GF-D8 (cell line): ENCODE measurements at places on chromosomes 3 and 15.

DNA sequence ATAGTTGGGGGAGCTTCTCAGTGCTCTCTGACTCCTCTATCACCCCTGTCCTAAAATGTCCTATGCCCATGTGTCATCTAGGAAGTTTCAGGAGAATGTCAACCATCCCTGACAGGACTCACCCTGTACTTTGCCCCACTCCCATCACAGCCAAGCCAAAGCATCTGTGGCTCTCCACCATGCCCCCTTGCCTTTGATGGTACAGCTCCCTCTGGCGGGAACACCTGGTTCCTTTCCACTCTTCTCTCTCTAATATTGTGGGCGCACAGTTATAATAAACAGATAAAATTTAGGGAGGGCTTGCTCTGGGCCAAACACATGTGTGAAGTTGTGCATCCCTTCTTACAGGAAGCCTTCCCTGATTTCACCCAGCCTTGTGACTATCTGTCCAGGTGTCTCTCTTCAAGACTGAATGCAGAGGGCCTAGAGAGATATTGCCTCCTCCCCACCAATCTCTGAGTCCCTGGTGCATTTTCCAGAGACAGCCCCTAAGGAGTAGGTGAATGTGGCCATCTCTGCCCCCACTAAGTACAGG, 62.8 kb downstream of the ISG20 start:
- DNase-seq, result no peak

- DNase-seq, result no peak
Measured at GRCh38 chr15:73575636-73576247, 57.4 kb downstream of the NPTN start.

DNA sequence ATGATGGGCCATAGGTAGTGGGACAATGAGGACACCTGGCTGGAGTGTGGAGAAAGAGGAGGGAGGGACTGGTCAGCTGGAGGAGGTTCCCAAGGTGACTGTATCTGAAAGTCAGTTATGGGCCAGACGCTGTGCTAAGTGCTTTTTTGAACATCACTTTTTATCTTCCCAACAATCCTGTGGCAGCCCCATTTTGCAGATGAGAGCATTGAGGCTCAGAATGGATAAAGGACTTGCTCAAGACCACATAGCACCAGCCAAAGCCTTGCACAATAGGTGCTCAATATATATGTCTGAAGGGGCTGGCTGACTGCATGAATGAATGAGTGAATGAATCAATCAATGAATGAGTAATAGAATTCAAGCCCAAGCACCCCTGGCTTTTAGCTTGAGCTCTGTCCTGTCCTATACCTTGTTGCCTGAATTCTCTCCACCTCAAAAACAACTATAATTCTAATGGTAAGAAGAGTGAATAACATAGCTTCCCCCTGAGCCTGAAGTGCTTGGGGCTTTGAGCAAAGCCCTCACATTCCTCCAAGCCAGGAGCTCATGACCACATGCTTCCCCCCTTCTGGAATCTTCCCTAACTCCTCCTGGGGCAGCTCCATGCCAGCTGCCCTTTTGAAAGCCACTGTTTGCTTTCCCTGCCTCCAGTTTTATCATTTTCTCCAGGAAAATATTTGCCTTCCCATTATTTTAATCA, 150.9 kb downstream of the RPLP1 start:
- no peak for DNase-seq

- DNase-seq, result no peak
Measured at GRCh38 chr3:149199474-149199873, 22.2 kb downstream of the CP start.

DNA sequence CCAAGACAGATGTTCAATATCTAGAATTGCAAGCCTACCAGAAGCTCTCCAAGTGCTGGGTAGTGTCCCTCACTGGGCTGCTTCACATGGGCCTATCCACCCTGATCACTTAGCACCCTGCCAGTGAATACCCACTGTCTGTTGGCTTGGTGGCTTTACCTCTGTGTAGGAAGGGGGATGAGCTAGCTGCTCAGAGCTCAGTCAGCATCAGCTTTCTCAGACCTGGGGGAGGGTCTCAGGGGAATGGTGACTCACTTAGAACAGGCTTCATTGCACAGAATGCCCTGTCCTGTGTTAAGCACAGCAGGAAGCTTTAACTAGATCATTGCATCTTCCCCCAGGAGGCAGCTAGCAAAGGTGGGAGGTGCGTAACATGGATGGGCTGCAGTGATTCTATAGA, 209.8 kb downstream of the PDCD6IP start:
- DNase-seq, result no peak

DNA sequence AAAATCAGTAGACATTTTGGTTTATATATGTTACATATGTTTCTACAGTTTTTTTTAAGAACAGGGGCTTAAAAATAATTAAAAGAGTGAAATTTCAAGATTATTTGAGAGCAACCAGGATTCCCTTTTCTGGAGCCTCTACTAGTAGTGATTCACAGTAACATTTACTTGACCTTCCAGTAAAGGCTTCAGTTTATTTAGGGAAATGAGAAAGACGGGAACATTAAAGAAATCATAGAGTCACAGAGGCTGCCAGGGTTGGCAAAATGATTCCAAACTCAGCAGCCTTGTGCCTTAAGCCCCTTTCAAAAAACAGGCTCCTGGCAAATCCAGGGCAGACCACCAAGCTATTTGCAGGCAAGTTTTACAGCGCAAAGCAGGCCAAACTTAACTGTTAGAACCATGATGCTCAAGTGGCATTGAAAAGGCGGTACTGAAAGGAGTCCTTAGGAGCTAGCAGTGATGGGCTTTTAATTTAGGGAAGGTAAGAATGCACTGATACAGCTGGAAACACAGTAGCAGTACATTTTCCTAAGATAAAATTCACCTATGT, 201.1 kb upstream of the ADAMTS9 start:
- no peak for DNase-seq

GRCh38 chr15:49986326-49986725, 132.7 kb downstream of the ATP8B4 start:
- DNase-seq, result no peak

- no peak for DNase-seq
Measured at GRCh38 chr15:78162038-78162437, 12.9 kb downstream of the IDH3A start.

- no peak for DNase-seq
Measured at GRCh38 chr3:183492849-183493179, 62.7 kb downstream of the KLHL6 start.

DNA sequence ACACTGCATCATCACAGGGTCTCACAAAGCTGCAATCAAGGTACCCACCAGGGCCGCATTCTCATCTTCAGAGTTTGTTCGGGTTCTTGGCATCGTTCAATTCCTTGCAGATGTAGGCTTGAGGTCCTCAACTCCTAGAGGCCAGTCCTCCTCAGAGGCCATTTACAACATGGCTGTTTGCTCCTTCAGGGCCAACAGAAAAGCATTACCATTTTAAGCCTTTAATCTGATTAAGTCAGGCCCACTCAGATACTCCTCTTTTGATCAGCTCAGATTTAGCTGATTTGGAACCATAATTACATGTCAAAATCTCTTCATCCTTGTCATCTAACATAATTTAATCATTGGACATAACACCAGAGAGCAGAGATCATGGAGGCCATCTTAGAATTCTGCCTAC, 55.4 kb downstream of the BFSP2 start:
- DNase-seq, result no peak

GRCh38 chr3:184040010-184040409, 8.5 kb downstream of the HTR3D start:
- no peak for DNase-seq

GRCh38 chr3:196596355-196596754, 27.9 kb downstream of the FBXO45 start:
- no peak for DNase-seq

DNA sequence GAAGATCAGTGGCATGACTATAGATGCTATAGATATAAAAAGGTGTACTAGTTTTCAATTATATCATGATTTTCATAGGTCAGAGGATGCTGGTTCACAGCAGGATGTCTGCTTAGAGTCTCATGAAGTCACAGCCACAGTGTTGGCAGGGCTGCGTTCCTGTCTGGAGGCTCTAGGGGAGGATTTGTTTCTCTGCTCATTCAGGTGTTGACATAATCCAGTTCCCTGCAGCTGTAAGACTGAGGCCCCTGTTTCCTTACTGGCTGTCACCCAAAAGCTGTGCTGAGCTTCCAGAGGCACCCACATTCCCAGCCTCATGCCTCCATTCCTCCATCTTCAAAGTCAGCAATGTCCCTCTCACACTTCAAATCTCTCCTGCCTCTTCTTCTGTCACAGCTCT, 170.7 kb downstream of the OCA2 start:
- DNase-seq, result no peak

DNA sequence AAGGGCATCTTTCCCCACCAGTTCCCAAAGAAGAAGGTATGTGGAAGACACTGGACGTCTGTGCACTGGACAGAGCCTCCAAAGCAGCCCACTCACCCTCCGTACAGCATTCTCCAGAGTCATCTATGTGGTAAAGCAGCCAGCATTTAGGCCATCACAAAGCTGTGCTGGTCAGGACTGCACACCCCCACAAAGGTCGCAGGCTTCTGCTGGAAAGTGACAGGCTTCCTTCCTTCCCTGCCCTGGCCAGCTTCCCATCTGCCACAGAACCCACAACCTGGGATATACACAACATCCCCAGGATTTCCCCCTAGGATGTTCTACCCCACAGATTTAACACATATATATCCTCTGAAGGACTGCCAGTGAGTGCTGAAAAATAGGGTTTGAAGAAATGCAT, 64.6 kb upstream of the GALNT15 start:
- no peak for DNase-seq

DNA sequence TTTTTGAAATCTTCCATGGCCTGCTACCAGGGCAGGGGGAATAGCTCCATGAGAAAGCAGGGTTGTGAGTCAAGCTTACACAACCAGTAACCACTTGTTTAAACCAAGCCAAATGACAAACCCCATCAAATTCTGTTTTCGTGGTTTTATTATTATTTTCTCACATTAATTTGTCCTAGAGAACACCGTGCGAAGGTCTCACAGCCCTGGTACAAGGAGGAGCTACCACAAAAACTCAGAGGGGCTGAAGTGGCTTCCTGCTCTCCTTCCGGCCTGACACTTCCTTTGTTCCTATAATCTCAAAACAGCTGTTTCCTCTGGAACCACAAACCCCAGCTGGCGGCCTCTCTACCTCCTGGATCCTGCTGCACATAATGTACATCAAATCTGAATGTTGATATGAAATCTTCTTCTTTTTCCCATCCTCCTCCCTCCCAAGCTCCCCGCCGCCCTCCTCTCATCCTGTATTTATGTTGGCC, 375.9 kb downstream of the MCTP2 start:
- peak; percentile 72 for DNase-seq

DNA sequence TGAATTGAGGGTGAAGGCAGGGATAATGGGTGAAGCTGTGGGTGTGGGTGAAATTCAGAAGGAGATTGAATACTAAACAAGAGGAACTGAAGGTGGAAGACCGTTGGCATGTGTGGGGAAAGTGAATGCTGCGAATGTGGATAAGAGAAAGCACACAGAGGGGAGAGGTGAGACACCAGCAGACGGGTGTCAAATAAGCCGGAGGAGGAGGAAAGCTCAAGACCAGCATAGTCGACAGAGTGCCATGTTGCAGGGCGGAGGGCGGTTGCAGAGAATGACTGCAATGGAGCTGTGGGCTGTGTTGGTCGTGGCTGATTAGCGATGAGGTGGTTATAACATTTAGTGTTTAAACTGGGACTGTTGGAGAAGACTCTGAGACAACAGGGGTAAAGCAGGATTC, 16.4 kb upstream of the HCN4 start:
- DNase-seq, result no peak

DNA sequence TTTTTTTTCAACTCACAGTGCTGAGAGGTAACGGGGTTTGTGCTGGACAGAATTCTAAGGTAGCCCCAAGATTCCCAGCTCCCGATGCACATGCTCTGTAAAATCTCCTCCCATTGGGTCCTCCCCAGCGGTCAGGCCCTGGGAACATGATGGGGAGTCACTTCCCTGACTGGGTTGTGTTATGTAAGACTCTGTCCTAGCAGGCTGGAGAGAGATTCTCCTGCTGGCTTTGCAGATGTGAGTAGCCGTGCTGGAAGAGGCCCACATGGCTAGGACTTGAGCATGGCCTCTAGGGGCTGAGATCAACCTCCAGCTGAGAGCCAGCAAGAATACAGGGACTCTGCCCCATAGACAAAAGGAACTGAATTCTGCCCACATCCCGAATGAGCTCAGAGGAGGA, 83.7 kb upstream of the OXTR start:
- DNase-seq, result no peak

DNA sequence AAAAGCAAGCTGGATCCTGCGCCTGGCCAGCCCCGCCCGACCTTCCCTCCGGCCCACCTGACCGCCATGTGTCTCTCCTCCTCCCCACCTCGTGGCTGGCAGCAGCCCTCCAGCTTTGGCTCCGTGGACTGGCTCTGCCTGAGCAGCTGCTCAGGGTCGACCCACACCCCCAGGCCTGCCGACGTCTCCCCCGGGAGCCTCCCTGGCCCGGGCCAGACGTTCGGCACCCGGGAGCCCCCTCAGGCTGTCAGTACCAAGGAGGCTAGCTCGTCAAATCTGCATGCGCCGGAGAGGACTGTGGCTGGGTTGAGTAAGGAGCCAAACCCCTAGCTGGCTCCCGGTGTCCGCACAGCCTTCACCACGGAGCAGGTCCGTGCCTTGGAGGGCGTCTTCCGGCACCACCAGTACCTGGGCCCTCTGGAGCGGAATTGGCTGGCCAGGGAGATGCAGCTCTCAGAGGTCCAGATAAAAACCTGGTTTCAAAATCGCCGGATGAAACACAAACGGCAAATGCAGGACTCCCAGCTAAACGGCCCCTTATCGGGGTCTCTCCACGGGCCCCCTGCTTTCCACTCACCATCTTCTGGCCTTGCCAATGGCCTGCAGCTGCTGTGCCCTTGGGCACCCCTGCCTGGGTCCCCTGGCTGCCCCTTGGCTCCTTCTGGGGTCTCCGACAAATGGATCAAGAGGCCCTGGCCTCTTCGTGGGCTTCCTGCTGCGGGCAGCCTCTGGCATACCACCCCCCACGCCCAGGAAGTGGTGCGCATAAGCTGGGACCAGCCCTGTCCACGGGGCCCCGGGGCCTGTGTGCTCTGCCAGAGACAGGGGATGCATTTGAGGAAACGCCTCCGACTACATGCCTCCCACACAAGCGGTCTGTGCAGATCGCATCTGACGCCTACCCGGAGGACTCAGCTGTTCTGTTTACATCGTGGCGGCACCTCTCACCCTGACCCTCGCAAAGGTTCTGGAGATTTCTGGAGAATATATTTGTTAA, 345.0 kb downstream of the ZNF385D start:
- DNase-seq, result no peak
